Aorta (tissue), 5 donors: ENCODE measurements at places on chromosomes 7 and 10. TPM values are rescaled to one million over a fixed set of nuclear protein-coding genes. Genes with fewer than 3 reads are reported as not detected.

The TBXAS1 gene
- 24.5 TPM for total RNA-seq

GRCh38 chr10:31345886-31346285 lies 26.9 kb downstream of the ZEB1 start:
- no peak overlapping the region for H3K4me3 ChIP-seq
- H3K27ac ChIP-seq = no peak overlapping the region
- H3K36me3 ChIP-seq = no peaks in the 10 kb centered on the region
- H3K27me3 ChIP-seq = no peaks in the 10 kb centered on the region
- H3K4me1 ChIP-seq = peaks cover 10% of the 10 kb centered on the region

The HILPDA gene
- 36.8 TPM for total RNA-seq

The GALNT17 gene
- total RNA-seq = 5.8 TPM

GRCh38 chr7:17584822-17585221 lies 286.4 kb downstream of the AHR start:
- DNase-seq = no peak
- no peak overlapping the region for H3K27ac ChIP-seq
- H3K4me1 ChIP-seq = no peaks in the 10 kb centered on the region
- no peak overlapping the region for H3K4me3 ChIP-seq
- H3K27me3 ChIP-seq = no peaks in the 10 kb centered on the region

The NUDT13 gene
- total RNA-seq = 1.1 TPM

The CTNNA3 gene
- 8.8 TPM for total RNA-seq
